ENCODE measurements at places on chromosomes 7 and 10.

GRCh38 chr10:132626019-132626760 is 88.6 kb downstream of the INPP5A start:
- DNase-seq: no peak

- no peak for DNase-seq
Observed at GRCh38 chr10:97876402-97876801, 26.8 kb downstream of the GOLGA7B start.

DNA sequence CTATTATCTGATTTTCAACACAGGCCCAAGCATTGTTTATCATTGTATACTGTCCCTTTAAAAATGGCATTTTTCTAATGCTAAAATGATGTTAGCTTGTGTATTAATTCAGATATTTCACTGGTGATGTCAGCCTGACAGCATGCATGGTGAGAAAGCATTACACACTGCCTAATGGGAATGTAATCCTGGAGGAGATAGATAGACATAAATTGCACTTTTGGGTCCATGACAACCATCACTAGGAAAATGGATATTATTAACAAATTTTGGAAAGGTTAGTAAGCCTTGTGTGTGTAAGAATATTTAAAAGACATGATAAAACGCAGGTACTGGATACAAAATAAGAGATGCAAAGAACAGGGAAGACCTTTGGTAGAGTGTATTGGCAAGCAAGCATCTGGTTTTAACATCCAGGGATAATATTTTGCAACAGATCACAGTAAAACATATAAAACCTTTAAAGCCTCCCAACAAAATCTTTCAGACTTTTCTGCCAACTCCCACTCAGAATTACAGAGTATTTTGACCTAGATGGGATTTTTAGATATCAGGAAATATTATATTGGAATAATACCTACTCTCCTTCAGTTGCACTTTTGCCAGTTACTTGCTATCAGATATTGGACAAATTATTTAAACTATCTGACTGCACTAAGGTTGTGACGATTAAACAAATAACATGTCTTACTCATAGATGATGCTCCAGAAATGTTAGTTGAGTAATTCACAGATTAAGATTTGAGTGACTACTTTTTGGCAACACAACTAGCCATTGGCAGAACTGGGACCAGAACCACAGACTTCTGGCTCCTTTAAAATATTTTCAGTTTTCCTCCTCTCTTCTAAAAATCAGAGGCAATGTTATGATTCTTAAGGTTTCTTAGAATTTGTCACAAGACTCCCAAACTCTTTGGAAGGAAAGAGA is 291.6 kb upstream of the SEMA3C start:
- no peak for DNase-seq

- no peak for DNase-seq
Observed at GRCh38 chr7:131517218-131517923, 39.1 kb downstream of the PODXL start.

DNA sequence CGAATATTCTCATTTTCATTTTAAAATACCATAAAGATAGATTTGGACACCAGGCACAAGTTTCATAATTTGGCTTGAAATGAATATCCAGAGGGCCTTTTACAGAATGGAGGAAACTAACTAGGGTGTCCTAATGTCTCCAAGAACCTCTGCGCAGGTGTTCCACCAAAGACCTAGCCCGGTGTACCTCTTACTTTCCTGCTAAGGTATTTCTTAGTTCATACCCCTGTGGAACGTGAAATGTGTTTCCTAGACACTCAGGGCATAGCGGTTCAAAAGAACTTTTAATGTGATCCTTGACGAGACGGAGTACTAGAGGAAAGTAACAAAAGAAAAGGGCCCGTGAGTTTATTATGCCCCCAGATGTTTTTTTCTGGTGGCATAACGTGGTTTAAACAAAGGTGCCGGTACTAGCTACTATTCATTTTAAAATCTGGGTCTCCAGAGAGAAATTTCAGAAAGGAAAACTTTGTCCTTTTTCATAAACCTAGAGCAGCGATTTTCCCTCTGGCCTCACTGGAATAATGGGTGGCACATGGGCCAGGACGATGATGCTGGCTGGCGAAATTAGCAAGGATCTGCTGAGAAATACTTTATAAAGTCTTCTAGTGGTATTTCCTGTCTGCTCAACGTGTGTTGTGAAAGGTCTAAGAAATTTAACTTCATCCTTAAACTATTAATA is 1.4 kb downstream of the APBB1IP start:
- DNase-seq: no peak

- no peak for DNase-seq
Observed at GRCh38 chr10:124370426-124370825, 48.3 kb downstream of the OAT start.

- DNase-seq: no peak
Observed at GRCh38 chr7:152893801-152894294, 134.3 kb downstream of the ACTR3B start.

DNA sequence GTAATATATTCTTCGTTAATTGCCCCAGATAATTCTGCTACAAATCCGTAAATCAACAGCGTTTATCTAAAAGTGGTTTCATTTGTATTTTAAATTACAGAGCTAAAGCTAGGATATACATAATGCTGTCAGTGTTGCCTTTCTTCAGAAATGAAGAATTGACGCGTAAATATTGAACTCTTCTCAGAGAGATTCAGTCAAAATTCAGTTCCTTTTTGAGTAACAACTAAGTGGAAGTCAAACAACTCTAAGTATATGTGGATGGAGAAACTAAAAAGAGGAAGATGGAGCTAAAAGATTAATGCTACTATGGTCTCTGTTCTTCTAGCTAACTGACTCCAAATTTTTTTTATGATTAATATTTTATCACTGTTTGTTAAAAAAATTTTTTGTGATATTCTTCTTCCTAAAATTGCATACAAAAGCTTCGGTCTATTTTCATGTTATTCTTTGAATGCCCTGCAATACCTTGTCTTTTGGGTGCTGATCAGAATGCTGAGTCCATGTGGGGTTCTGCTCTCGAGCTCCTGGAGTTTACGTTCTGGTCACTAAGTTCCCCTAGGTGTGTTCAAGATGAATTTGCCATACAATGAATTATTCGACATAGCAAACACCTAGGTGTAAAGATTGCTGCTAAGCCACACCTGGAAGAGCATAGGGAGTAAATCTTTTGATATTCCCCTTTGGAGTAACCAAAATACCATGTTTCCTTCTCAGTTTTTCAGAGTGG is 20.7 kb downstream of the MDFIC start:
- no peak for DNase-seq

- DNase-seq: no peak
Observed at GRCh38 chr7:20203316-20203715, 13.9 kb downstream of the MACC1 start.

DNA sequence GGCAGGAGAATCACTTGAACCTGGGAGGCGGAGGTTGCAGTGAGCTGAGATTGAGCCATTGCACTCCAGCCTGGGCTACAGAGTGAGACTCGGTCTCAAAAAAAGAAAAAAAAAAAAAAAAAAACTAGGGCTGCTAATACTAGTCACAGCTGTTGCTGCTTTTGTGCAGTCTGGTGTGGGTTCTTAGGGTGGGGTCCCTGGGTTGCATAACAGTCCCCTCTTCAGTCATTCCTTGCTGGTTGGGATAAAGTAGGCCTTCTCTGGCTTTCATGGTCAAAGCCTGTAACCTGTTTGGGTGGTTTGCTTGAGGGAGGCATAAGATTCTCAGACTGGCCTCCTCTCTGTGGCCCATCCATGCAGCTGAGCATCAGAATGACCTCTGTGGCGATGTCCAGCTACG is 14.1 kb downstream of the SSMEM1 start:
- no peak for DNase-seq

DNA sequence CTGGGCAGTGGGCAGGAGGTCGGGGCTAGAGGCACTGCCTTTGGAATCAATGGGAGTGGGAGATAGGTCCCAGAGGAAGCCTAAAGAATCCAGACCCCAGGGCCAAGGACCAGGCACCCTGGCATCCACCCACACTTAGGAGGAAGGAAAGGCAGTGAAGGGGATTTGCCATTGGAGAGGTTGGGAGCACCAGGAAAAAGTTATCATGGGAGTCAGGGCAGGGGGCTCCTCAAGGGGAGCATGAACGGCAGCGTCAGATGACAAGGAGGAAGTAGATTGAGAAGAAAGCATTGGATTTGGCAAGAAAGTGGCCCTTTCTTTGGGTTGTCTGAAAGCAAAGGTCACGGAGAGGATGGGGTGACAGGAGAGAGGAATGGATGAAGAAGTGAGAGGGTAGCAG is 142.8 kb downstream of the ADAM12 start:
- no peak for DNase-seq

DNA sequence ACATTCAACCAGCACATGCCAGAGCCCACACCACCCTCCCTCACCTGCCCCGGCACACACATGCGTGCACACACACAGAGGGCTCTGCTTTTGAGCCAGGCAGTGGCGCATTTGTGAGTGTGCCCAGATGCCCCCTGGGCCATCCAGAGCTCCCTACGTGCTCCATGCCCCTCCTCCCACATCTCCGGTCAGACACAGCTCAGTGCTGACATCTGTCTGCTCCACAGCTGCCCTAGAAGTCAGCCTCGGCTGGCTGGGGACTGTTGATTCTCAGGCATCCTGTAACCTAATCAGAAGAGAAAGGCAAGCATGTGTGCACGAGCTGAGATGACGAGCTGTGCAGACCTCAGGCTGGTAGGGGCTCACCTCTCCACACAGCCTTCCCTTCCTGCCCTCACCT is 135.1 kb downstream of the ZMIZ1 start:
- DNase-seq: no peak

DNA sequence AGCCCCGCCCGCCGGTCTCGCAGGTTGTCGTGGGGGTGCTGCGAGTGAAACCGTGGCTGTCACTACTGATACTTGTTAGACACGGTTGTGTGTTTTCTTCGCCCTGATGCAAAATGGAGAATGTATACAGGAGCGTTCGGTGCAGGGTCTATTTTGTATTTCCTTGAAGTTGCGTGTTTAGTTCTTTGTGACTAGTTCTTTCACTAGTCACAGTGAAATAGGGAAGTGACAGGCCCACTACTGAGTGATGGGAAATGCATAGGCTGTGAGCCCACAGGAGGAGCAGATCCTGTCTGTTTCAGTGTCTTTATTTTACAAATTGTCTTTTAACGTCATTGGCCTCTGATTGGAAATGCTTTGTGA is 675 bp downstream of the ABRAXAS2 start:
- no peak for DNase-seq

GRCh38 chr10:60513281-60513680 is 123.6 kb upstream of the ANK3 start:
- DNase-seq: no peak

- peak; percentile 50 for DNase-seq
Observed at GRCh38 chr7:8146788-8147413, 115.1 kb downstream of the ICA1 start.

DNA sequence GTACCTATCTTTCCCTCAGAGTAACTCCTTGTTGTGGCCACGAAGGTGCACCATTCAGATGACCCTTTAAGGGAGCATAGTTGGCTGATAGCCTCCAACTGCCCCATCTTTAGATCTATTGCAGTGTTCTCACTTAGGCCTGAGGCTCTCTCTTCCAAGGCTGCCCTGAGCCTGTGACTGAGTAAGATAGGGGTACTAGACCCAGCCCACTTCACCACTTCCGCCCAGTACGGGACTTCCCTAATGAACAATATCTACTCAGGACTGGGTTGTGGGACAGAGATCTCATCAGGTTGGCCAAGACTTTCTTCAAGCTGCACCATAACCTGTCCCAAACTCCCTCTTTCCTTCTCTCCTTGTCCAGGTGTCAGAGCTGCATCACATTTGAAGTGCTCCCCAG is 5.7 kb upstream of the GNAI1 start:
- DNase-seq: no peak

- DNase-seq: no peak
Observed at GRCh38 chr10:89700923-89701241, 508 bp upstream of the KIF20B start.

All from NCI-H69 (cell line).